Uterus (tissue), 4 donors: ENCODE measurements at places on chromosomes 12 and 14. TPM values are rescaled to one million over a fixed set of nuclear protein-coding genes. Genes with fewer than 3 reads are reported as not detected.

DNA sequence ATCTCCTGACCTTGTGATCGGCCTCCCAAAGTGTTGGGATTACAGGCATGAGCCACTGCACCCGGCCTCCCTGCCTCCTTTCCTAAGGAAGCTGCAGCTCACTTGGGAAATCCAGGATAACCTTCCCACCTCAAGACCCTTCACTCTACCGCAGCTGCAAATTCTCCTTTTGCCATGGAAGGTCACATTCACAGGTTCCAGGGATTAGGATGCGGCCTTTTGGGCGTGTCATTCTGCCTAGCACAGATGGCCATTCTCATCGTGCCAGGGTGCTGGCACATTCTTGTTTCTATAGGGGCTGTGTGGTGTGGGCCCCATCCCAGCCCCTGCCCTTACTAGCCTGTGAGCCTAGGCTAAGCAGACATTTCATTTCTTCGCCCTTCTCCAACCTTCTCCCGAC lies 219.9 kb downstream of the CHST11 start:
- no peak for DNase-seq

DNA sequence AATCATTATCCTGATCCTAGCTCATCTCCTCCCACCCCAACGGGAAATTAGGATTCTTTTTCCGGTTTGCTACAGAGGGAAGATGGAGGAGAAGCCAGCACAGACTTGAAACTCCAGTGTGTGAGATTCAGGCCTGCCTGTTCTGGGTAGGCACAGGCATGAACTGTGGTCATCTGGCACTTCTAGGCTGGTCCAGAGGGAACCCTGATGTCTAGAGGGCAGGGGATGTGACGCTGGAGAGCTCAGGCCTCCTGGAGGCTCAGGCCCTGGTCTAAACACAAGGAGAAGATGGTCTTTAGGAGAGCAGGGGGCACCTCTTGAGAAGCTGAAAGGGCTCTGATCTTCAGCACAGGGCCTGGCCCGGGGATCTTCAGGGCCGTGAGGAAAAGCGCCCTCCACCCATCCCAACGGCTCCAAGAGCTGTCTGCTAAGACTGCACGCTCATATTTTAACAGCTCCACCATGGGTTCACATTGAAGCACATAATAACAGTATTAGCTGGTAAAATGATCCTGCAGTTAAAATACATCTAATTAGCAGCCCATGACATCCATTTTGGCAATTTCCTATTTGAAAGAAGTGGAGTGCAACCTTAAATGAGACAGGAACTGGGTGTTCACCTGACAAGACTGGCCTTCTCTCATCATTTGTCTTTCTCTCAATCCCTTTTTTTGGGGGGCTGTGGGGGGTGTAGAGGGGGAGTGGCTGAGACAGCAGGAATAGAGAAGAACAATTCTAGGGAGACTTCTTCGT lies 35.4 kb downstream of the BCL11B start:
- DNase-seq = no peak

DNA sequence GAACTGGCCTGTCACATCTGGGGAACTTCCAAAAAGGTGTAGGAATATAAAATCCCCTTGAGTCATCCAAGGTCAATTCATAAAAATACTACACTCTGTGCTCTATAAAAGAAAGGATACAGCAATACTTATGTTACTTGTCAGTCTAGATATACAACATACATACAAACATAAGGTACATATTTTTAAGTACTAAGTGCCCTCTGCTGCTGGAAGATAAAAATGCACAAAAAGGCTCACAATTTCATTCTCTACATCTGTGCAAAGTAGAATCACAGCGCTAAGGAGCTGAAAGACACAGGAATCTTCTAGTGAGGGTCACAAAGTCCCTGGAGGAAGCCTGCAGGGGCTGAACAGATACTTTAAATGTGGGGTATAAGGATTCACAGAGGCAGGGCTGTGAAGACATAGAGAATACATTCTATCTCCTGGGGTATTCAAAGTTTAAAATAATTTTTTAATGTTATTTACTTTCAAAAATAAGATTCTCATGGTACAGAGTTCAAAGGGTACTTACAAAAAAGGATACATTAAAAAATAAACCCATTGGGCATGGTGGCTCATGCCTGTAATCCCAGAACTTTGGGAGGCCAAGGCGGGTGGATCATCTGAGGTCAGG lies 10.2 kb upstream of the GOLGA5 start:
- DNase-seq = no peak

DNA sequence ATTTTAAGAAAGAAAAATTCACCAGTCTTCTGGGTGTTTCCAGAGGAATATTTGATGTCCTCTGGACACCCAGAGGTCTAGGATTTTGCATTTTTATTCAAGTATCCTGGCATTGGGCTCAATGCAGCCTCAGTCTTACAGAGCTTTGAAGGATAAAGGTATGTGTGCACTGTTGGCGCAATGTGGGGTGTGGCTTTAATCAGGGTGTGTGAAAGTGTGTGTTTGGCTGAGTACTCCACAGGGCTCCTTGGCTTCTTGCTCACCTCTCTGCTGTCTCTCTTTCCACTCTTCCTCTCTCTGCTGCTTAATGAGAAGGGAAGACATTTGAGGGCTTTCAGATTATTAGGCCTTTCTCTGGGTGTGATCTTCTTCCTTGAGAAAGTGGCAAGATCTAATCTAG lies 193.3 kb upstream of the CCND2 start:
- no peak for DNase-seq

DNA sequence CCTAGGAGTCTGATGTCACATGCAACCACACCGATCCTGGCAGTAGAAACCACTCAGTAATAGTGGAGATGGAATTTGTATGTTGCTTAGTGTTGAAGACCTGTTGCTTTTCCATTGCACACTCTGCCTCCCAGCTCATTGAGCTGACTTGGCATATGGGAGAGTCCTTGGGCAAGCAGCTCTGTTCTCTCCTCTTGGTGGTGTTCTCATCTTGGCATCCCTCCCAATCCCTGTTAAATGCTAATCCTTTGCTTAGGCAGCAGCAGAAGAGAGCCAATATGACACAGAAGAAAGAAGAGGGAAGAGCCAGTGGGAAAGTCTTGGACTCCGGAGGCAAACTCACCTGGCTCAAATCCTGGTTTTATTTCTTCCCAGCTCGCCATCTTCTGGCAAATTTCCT lies 178.0 kb upstream of the CAND1 start:
- DNase-seq = no peak

GRCh38 chr12:93746572-93747168 lies 69.5 kb downstream of the CRADD start:
- no peak for DNase-seq

GRCh38 chr14:45558183-45558582 lies 305.2 kb upstream of the MIS18BP1 start:
- no peak for DNase-seq

- peak; percentile 40 for DNase-seq
These were observed 412 bp upstream of the SNW1 start for GRCh38 chr14:77761205-77761931.

DNA sequence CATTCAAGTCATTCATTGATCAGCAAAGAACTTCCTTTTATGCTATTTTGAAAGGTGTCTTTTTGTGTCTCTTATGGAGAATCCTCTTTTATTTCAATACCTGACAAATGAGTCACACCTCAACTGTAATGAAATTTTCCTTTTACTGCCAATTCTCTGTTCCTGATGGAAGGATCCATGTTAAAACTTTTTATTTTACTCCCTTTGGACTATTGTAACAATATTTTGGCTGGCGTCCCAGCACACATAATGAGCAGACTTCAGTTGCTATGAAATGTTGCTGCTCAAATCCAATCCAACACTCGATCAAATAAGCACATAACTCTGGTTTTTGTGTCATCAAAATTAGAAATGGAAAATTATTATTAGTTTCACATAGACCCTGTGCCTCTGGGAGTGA lies 21.9 kb upstream of the SLC15A5 start:
- DNase-seq = peak; percentile 14

GRCh38 chr14:38197784-38198335 lies 9.8 kb upstream of the SSTR1 start:
- DNase-seq = no peak

DNA sequence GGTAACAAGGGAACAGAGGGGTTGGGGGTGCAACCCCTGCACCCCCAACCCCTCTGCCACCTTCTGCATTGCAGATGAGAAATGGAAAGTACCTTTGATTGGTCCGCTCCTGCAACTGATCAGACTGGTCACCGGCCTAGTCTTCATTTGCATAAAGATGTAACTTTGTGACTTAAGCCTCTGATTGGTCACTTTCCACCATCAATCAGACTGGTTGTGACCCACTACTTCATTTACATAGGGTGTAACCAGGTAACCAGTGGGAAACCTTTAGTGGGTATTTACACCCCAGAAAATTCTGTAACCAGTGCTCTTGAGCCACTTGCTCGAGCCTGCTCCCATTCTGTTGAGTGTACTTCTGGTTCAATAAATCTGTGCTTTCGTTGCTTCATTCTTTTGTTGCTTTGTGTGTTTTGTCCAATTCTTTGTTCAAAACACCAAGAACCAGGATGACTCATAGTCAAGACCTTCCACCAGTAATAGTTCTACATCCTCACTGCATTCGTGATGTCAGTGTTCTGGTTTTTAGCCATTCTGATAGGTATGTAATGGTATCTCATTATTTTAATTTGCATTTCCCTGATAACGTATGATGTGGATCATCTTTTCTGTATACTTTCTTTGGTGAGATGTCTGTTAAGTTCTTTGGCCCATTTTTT lies 30.8 kb downstream of the LEMD3 start:
- DNase-seq = no peak

DNA sequence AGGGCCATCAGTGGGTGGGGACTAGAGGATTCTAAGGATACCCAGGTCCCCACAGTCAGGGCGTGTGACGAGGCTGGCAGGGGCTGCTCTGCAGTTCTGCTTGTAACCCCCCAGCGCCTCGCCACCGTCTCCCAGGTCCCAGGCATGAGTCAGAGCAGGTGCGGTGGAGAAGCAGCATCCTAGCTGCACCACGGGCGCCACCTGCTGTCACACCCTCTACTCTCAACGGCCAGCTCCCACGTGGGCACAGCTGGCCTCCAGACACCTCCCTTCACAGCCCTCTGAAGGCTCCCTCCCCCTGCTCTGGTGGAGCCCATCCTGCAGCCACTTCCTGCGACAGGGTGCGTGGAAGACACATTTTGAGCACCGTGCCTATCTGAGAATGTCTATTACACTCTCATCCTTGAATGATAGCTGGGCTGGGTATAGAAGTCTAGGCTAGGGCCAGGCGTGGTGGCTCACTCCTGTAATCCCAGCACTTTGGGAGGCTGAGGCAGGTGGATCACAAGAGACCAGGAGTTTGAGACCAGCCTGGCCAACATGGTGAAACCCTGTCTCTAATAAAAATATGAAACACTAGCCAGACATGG lies 6.9 kb upstream of the NUDT14 start:
- no peak for DNase-seq

GRCh38 chr12:88433997-88434703 lies 146.1 kb downstream of the KITLG start:
- DNase-seq = no peak

- DNase-seq = no peak
These were observed 198.2 kb downstream of the BTG1 start for GRCh38 chr12:91947459-91947858.

DNA sequence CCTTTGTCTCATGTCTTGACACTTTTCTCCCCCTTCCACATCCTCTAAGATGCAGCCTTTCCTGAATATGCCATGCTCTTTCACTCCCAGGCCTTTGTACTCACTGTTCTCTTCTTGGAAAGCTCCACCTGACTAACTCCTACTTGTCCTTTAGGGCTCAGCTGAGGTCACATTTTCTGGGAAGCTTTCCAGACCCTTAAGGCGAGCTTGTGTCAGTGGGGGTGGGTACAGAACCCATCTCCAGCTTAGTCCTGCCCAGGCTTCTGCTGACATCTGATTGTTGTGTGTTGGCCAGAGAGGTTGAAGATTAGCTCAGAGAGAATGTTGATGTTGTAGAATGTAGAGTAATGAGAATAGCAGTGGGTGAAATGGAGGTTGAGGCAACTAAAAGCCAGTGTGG lies 2.9 kb upstream of the TSFM start:
- no peak for DNase-seq

DNA sequence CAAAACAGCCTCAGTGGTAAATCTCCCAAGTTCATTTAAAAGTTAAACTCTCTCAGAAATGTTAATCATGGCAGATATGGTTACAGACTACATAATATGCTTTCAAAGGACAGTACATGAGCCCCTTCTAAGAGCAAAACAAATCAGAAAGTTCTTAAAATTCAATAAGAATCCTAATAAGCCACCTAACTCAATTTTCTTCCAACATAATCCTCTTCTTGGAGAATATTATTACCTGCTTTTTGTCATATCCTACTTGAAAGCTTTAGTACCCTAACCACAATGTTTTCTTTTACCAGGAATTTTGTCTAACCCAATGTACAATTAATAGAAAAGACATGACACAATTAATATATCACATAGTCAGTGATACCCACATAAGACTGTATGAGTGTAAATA lies 236.5 kb upstream of the ATP2B1 start:
- no peak for DNase-seq

DNA sequence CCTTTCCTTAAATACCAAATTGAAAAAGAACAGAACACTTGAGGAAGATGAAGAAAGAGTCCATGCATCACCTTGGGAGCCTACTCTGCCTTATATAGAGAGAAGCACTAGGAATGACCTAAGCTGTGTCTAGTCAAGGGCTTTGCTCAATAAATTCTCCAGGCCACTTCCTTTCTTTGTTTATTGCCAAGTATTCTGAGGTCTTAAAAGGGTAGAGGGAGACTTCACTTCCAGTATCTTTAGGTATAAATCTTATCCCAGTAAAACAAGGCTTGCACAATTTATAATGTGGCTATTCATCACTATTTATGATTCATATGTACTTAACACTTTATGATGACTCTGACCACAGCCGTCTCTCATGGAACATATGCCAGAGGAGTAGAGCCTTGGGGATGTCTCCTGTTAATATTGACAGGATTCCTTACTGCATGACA lies 85.1 kb upstream of the ARHGAP5 start:
- peak; percentile 42 for DNase-seq

- DNase-seq = no peak
These were observed 238.8 kb downstream of the TTC6 start for GRCh38 chr14:37834275-37834674.

DNA sequence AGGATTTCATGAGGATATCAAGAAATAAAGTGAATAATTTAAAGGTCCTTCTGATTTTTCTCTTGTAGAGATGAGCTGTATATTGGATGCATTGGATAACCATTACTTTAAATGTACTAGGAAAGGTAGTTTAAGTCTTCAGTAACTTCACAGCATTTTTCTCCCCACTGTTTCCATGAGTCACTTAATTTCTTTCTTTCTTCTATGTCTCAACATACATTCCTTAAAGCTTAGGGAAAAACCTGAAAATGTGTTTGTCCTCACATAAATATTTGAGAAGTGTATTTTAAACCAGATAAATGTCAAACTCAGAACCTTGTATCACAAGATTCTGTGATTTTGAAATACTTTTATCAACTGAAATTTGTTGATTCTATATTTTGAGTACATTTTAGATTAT lies 1970.2 kb upstream of the FLRT2 start:
- no peak for DNase-seq

The NTS gene
- 0.26 TPM for total RNA-seq

The AGAP2 gene
- total RNA-seq = 6.3 TPM

The MYL6 gene
- 1,103 TPM for total RNA-seq

The SERPINA1 gene
- total RNA-seq = 6.6 TPM

The SLC38A4 gene
- 1.9 TPM for total RNA-seq

The BICDL1 gene
- total RNA-seq = not detected

The ENTPD5 gene
- total RNA-seq = 285 TPM

The LRP1-AS gene
- total RNA-seq = not detected

The PRR4 gene
- total RNA-seq = 11.0 TPM
